ENCODE measurements at places on chromosomes 1 and 21. TPM values are rescaled to one million over a fixed set of nuclear protein-coding genes. Genes with fewer than 3 reads are reported as not detected.

DNA sequence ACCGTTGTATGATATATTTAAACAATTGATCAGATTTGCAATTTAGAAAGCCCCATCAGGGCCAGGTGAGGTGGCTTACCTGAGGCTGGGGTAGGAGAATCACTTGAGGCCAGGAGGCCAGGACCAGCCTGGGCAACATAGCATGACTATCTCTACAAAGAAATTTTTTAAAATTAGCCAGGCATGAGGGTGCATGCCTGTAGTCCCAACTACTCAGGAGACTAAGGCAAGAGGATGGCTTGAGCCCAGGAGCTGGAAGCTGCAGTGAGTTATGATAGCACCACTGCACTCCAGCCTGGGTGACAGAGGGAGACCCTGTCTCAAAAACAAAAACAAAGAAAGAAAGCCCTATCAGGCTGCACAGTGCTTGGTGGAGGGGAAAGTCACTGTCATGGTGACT is 159.9 kb upstream of the RAB4A start:
- H3K27me3 ChIP-seq, result no peaks in the 10 kb centered on the region
- DNase-seq, result no peak
- no peaks in the 10 kb centered on the region for H3K36me3 ChIP-seq
- H3K4me3 ChIP-seq, result no peak overlapping the region
- no peak overlapping the region for H3K27ac ChIP-seq

- no peak overlapping the region for H3K4me3 ChIP-seq
- DNase-seq, result no peak
- H3K36me3 ChIP-seq, result peaks cover 68% of the 10 kb centered on the region
Observed at GRCh38 chr1:3888301-3888700, 11.8 kb downstream of the C1orf174 start.

RIPK4 gene
- not detected for polyA plus RNA-seq

AGT gene
- not detected for polyA plus RNA-seq

Data from CD4-positive, CD25-positive, alpha-beta regulatory T cell (primary cell).